ENCODE measurements at places on chromosomes 7 and 10.

DNA sequence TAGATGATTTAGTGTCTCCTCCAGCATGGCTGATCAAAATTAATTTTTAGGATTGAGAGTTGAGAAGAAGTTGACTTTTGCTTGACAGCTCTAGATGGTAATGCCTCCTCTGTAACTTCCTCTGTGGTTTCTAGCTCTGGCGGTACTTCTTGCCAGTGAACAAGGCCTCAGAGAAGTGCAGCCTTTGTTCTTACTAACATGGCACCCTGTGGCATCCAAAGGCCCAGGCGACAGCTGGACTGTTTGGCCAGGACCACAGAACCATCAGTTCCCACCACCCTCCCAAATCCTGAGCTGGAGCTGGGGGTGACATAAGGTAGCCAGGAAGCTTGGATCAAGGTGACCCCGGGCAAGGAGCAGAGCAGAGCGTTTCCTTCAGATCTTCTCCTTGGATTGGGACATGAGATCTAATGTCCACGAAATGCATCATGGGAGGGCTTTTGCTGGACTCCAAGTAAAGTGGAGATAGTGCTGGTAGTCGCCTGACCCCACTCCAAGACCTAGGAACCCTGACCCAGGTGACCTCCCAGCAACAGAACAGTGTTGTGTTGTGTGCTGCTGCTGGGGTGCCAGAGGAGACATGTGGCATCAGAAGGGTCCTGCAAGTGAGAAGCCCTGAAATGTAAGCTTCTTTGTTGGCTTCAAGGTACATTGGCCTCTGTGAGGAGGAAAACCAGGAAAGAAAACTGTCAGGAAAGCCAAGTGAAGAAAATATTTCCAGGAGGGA, 41.8 kb downstream of the APBB1IP start:
- DNase-seq, result no peak

- DNase-seq, result no peak
Measured at GRCh38 chr7:54843841-54844355, 84.9 kb upstream of the SEC61G start.

DNA sequence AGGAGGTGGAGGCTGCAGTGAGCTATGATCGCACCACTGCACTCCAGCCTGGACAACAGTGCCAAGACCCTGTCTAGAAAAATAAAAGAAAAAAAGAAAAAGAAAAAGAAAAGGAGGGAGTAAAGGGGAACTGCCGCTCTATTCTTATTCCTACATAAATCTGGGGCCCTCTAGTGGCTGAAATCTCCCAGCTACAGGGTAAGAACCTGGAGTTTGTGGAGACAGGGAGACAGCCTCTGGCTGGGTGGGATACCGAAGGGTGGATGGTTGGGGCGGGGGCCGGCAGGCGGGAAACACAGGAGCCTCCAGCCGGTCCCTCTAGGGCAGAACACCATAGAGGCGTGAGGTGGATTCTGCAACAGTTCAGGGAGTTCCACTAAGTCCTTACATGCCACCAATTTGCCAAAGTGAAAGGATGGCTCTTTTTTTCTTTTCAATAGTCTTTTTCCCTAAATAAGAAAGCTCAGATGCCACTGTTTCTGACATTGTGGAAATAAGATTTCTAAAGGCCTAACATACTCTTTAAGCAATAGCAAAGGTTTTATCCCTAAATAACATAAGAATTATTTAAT, 117.3 kb downstream of the SVIL start:
- no peak for DNase-seq

- DNase-seq, result no peak
Measured at GRCh38 chr10:63765126-63765525, 243.9 kb downstream of the REEP3 start.

DNA sequence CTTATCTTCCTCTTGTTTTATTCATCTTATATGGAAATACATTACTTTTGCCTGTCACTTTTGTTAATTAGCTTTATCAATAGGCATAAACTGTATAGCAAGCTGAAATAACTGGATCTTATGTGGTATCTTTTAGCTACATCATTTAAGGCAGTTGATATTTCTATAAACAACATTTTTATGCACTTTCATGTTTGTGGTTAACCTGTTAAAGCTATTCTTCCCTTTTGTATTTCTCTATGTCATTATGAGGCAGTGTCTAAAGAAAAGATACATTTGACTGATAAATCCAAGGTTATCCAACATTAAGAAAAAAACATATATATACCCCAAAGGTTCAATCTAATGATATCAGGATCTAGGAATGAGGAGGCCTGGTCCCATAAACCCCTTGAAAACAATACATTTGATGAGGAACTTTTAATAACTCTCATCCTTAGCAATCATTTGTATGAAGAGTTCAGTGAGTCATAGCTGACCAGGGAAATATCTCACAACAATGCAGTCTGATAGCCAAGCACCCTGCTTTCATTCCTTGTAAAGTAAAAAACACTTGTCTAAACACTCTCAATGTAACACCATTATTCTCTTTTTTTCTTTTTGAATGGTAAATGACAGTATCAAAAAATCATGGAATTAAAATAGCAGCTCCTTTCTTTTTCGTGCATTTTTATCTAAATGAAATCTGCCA, 300.9 kb downstream of the NEBL start:
- DNase-seq, result no peak

- DNase-seq, result no peak
Measured at GRCh38 chr7:2105917-2106316, 126.8 kb downstream of the MAD1L1 start.

DNA sequence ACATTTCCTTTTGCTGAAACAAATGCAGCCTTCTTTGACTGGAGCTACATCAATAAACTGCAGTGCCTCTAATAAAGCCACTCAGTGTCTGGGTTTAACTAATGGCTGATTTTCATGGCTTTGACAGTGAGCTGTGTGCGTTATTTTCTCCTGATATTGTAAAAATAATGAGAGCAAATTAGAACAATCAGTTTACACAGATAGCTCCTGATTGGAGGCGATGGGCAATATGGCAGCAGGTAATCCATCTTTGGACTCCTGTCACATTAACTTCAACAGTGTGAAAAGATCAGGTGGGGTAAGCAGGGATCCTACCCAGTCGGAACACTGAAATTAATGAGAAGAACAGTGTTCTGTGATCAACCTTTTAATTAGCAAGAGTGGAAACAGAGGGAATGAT, 100.7 kb downstream of the POLL start:
- DNase-seq, result no peak

DNA sequence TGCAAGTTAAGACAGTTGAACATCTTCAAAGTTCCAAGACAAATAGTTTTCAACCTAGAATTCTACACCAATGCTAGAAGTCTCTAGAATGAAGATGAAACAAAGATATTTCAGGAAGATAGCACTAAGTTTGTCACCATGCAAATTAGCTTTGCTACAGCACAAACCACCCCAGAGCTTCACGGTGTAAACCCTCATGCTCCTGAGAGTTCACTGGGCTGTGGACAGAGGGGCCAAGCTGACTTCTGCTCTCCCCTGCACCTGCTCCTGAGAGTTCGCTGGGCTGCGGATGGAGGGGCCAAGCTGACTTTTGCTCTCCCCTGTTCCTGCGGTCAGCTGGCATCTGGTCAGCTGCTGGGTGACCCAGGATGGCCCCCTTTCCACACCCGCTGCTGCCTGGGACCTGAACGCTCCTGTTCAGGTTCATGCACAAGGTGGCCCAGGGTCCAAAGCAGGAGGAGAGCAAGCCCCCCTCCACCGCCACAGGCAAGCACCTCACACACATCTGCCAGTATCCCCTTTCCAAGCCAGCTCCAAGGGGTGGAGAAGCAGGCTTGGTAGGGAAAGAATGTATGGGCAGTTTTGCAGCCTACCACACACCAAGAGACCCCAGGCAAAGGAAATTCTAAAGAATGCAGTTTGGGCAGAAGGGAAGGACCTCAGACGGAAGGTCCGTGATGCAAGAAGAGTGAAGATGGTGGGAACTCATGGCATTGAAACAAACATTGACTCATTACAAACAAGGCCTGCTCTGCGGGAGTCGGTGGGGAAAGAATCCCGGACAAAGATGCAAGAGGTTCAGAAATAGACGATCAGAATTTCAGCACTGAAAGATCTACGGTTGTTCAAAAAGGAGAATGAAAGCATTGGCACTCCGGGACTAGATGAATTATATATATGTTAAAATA, 137.8 kb upstream of the PPP2R2D start:
- no peak for DNase-seq

DNA sequence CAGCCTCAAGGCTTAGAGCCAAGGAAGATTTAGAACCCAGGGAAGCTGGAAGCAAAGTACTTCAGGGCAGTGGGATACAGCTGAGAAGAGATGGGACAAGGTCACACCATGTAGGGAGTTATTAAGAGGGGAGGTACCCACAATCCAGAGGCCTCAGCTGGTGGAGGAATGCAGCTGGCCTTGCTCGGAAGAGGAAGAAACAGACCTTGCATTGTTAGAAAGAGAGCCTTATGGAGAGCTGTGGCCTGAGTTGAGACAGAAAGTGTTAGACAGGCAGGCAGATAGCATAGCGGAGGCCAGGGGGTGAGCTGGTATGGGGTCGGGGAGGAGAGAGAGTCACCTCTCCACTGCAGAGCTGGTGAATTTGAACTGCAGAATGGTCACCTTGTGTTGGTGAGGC, 173.1 kb downstream of the JCAD start:
- no peak for DNase-seq

GRCh38 chr10:101121654-101122031, 9.5 kb upstream of the TLX1 start:
- DNase-seq, result no peak

DNA sequence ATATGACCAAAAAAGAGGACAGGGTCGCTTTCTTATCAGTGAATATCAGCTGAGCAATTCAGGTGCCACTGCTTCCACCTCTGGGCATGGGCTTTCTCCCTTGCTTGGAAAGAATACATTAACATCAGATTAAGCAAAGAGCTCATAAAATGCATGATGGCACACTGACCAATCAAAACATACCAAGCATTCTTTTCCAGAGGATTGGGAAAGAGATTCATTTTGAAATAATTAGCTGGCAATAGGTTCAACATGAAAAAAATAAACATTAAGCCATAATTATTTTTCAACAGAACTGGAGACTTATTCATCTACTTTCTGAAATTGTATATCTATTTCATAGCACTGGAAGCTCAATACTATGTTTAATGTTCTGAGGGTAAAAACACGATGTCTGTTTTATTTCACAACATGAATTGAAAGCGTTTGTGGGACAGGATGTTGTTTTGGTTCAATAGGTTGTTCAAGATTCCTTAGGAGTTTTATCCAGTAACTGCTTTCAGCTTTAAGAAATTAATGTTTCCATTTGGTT, 53.2 kb downstream of the TFAM start:
- DNase-seq, result no peak

DNA sequence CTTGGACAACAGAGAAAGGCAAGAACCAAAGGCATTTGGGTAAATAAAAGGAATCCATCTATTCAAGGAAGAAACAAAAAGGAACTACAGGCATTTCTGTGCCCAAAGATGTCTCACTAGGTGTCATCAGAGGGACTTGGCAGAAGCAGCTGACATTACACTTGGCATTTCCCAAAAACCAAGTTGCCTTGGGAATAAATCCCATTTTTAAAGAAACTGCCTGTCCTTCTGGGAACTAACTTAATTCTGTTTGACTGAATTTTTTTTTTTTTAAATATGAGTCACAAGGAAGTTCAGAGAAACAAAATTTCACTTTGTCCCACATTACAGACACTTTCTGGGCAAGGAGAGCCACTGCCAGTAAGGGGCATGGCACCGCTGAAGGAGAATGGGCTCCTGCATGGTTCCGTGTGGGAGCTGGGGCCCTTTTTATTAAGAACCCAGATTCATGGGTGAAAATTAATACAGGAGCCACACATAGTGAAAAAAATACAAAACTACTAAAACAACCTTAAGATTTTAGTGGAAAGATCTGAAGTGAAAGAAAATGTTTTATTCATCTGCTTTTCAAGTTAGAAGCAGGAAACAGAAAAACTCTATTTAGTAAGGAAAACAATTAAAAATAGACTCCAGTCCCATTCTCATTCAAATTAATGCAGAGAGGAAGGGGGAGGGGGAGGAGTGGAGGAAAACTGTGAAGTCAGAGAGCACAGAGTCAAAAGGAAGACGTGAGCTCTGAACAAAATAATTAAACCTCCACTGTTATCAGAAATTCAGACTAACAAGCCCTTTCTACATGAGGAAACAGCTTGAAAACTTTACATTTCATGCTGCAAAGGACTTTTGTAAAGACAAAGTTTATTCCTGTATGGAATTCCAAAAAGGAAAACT, 118.4 kb upstream of the PDLIM1 start:
- no peak for DNase-seq

- no peak for DNase-seq
Measured at GRCh38 chr10:11286261-11286852, 268.7 kb downstream of the CELF2 start.

- no peak for DNase-seq
Measured at GRCh38 chr10:52318822-52319464, 4.9 kb downstream of the DKK1 start.

GRCh38 chr10:99983280-99983988, 26.3 kb downstream of the DNMBP start:
- DNase-seq, result no peak

- DNase-seq, result no peak
Measured at GRCh38 chr10:49394933-49395740, 752 bp downstream of the DRGX start.

GRCh38 chr10:29681676-29682448, 47.1 kb upstream of the SVIL start:
- peak; percentile 38 for DNase-seq

GRCh38 chr7:73669858-73670385, 2.3 kb downstream of the VPS37D start:
- DNase-seq, result no peak

DNA sequence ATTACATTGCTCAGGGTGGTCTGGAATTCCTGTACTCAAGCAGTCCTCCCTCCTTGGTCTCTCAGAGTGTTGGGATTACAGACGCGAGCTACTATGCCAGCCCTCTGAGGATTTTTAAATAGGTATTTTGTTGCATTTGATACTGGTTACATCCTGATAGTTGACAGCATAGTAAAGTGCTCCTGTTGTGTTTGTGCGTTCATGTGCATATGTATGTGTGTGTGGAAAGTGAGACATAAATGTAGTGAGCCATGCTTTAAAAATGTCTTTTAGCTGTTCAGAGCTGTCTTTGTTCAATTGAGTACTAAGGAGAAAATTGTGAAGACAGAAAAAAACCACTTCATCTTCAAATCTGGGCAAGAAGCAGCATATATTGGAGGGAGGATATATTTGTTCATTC, 27.8 kb downstream of the ZNRF2 start:
- DNase-seq, result no peak
